ENCODE measurements at places on chromosomes 12 and 14.
A peak's percentile ranks its signal among the peaks of the same experiment; 100 is the strongest.

GRCh38 chr12:3559601-3560294 is 68.7 kb downstream of the PRMT8 start:
- no peak for DNase-seq

- no peak for DNase-seq
Measured at GRCh38 chr12:105667973-105668743, 337.7 kb downstream of the C12orf75 start.

GRCh38 chr12:13099844-13100604 is 3.4 kb downstream of the GSG1 start:
- no peak for DNase-seq

DNA sequence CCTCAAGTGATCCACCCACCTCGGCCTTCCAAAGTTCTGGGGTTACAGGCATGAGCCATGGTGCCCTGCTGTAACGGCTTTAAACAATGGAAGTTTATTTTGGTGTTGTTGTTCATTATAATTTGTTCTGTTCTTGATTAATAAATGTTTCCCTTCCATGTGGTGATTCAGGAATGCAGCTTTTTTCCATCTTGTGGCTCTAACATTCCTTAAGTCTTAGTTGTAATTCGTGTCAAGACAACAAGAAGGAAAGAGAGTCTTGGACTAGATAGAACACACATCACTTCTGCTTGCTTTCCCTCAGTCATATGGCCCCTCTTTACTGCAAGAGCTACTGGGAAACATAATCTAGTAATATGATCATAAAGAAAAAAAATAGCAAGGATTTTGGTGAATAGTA is 211.6 kb downstream of the SLC6A15 start:
- DNase-seq, result no peak

DNA sequence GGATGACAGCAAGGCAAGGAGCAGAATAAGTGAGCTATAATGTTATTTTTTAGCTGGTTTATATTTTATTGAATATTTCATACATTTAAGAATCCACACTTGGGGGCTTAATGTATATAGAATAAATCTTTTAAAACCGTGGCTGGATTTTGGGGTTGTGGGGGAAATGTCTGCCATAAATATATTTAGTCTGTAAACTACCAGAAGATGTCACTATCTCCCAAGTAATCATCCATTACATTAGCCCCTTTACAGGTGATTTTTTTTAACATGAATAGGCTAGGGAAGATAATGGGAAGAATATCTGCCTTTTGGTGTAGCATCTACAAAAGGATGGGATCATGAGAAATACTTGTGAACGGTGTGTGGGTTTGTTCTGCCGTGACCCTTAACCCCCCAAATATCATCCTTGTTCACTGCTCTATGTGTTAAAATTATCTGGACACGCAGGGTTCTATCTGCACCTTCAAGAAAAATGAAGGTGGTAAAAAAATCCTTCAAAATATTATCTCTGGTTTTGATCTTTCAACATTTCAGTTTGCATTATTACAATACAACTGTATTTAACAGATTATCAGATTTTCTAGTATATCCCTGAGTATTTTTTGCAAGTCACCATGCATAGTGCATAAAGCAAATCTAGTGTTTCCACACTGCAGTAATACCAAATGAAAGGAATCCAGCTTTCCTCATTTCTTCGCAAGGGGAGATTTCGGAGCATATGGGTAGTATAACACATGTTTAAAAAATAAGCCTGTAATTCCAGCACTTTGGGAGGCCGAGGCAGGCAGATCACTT is 8.0 kb upstream of the SLC17A8 start:
- DNase-seq, result no peak

- DNase-seq, result no peak
Measured at GRCh38 chr12:47652521-47653234, 53.2 kb downstream of the RPAP3 start.

GRCh38 chr14:67620217-67620785 is 581 bp downstream of the ARG2 start:
- peak; percentile 19 for DNase-seq

DNA sequence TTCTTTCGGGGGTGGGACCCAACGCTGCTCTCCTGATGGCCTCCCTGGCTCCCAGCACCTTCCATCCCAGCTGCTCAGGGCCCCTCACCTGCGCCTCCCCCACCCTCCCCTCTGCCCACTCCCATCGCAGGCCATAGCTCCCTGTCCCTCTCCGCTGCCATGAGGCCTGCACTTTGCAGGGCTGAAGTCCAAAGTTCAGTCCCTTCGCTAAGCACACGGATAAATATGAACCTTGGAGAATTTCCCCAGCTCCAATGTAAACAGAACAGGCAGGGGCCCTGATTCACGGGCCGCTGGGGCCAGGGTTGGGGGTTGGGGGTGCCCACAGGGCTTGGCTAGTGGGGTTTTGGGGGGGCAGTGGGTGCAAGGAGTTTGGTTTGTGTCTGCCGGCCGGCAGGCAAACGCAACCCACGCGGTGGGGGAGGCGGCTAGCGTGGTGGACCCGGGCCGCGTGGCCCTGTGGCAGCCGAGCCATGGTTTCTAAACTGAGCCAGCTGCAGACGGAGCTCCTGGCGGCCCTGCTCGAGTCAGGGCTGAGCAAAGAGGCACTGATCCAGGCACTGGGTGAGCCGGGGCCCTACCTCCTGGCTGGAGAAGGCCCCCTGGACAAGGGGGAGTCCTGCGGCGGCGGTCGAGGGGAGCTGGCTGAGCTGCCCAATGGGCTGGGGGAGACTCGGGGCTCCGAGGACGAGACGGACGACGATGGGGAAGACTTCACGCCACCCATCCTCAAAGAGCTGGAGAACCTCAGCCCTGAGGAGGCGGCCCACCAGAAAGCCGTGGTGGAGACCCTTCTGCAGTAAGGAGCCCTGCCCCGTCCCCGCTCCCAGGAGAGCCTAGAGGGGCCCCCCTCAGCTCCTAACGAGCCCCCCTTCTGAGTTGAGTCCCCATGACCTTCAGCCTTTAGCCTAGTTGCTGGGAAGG is at the start of gene HNF1A:
Gene HNF1A, plus strand, starts transcription at position 248 of the 924 bp plus-strand sequence. Its CDS starts 226 bp downstream, at position 474.
- no peak for DNase-seq

GRCh38 chr12:12872934-12873275 is 18.5 kb upstream of the GPRC5A start:
- DNase-seq, result no peak

GRCh38 chr14:82667006-82667405 is 1133.4 kb upstream of the SEL1L start:
- no peak for DNase-seq

- no peak for DNase-seq
Measured at GRCh38 chr14:48914382-48914781, 671.8 kb downstream of the RPS29 start.

- no peak for DNase-seq
Measured at GRCh38 chr14:103081951-103082350, 2.1 kb upstream of the LBHD2 start.

GRCh38 chr12:113735131-113735530 is 231.0 kb downstream of the RBM19 start:
- DNase-seq, result no peak

- DNase-seq, result no peak
Measured at GRCh38 chr14:100762089-100762515, 35.4 kb downstream of the DLK1 start.

GRCh38 chr12:1800401-1801302 is 19.7 kb upstream of the LRTM2 start:
- peak; percentile 61 for DNase-seq

- DNase-seq, result no peak
Measured at GRCh38 chr14:102209224-102209966, 69.7 kb downstream of the WDR20 start.

- DNase-seq, result no peak
Measured at GRCh38 chr12:102144221-102144620, 24.2 kb downstream of the PARPBP start.

GRCh38 chr14:51546603-51547258 is 105.0 kb upstream of the FRMD6 start:
- no peak for DNase-seq

GRCh38 chr14:46496409-46496808 is 155.2 kb downstream of the RPL10L start:
- DNase-seq, result no peak

DNA sequence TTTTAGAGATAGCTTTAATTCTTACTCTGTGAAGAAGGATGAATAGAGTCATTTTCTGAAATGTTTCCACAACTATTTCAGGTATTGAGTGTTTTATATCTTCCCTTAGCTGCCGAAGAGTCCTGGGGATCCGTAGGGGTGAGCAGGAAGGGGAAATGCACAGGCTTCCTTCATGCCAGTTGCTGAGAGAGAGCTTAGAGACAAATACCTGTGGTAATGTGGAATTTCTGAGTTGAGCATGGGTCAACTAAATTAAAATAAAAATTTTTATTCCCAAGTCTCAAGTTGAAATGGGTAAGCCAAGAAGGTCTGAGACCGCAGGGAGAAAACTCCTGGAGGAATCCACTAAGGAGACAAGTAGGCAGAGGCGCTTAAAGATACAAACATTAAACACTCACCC is 185.7 kb downstream of the DAD1 start:
- DNase-seq, result no peak

All from 8988T (cell line).